ENCODE measurements at places on chromosomes 11 and 22.

- DNase-seq = no peak
Measured at GRCh38 chr11:115653076-115653475, 148.9 kb upstream of the CADM1 start.

- DNase-seq = no peak
Measured at GRCh38 chr11:45031912-45032519, 81.3 kb upstream of the TP53I11 start.

DNA sequence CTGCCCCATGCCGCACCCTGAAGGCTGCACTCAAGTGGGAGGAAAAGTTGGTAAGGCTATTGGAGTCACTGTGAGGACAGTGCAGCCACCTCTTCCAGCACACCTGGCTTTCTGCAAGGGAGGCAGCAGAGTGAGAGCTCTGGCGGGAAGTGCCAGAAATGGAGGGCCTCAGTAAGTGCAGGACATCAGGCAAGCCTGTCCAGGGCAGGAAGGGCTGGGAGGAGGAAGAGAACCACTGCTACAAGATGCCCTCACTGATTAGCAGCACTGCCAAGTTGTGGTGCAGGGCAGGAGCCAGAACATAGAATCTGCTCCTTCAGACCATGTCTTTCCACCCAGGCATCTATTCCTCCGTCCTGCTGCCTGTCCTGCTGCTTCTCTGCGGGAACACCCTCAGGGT, 61.2 kb upstream of the CLTCL1 start:
- DNase-seq = no peak

DNA sequence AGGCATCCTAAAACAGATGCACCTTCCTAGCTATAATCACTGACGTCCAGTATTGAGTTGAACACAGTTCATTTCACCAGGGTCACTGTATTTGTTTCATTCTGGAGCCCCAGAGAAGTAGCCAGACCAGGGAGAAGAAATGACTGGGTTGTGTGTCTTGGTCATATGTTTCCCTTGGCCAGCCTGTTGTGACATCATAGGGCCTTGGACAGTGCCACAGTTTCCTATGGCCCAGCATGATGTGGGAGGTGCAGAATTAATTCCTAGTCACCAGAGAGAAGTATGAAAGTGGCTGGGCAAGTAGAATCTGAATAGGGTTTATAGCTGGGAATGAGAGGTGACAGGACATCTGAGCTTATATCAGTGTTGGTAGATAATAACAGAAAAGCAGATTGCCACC, 84.0 kb upstream of the ZBED5 start:
- DNase-seq = no peak

- no peak for DNase-seq
Measured at GRCh38 chr11:31921081-31921480, 110.0 kb upstream of the PAX6 start.

DNA sequence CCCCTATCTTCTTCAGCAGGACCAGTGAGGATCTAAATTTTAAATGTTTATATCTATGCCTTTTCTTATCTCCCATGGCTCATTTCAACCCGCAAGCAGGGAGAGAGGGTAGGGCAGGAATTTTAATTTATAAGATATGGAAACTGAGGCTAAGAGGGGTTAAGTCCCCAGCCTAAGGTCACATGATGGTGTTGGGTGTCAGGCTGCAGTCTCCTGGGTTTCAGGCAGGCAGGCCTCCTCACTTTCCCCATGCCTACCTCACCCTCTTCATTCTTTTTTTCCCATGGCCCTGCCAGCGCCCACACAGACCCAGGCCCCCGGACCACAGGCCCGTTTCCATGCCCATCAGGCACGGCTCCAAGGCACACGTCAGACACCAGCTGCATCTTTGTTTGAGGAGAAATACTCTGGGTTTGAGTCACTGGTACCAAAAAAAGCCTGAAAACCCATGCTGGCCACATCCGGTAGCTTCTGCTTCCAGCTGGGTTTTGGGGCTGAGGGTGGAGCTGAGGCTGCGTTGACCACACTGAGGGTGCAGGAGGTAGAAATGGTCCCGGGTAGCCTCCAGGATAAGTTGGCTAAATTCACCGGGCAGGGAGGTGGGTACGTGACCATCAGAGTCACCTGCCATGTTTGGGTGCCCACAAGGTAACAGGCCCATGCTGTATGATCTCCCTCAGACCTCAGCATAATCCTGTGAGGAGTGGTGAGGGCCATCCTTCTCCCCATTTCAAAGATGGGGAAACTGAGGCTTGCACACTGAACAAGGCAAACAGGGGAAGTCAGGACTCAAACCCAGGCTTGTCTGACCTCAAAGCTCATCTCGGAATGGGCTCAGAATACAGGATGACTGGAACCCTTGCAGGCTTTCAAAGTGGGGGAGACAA, 7.5 kb downstream of the CRYBB1 start:
- no peak for DNase-seq

DNA sequence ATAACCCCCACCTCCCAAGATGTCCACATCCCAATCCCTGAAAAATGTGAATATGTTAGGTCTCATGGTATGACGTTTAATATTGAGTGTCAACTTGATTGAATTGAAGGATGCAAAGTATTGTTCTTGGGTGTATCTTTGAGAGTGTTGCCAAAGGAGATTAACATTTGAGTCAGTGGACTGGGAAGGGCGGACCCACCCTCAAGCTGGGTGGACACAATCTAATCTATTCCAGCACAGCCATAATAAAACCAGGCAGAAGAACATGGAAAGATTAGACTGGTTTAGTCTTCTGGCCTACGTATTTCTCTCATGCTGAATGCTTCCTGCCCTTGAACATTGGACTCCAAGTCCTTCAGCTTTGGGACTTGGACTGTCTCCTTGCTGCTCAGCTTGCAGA, 315.5 kb downstream of the GUCY1A2 start:
- DNase-seq = no peak

GRCh38 chr22:22800716-22801115, 86.9 kb upstream of the IGLL5 start:
- no peak for DNase-seq

- no peak for DNase-seq
Measured at GRCh38 chr11:25298450-25298849, 801.6 kb downstream of the LUZP2 start.

- no peak for DNase-seq
Measured at GRCh38 chr11:126914941-126915340, 85.6 kb downstream of the KIRREL3 start.

DNA sequence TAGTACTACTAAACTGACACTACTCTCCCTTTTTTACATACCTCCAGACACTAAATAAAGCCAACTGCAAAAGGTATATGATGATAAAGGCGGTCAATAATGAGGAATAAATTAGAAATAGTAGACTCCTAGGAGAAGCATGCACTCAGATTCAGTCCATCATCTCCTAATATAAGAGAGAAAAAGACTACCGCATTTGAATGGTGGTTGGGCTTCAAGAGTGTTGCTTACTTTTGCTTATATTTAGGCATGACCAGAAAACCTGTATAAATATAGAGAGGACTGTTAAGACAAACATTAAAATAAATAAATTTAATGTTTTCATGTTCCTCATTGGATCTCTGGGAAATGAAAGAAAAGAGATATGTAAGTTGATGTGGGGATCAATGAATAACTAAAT, 1137.0 kb downstream of the FAM181B start:
- no peak for DNase-seq

DNA sequence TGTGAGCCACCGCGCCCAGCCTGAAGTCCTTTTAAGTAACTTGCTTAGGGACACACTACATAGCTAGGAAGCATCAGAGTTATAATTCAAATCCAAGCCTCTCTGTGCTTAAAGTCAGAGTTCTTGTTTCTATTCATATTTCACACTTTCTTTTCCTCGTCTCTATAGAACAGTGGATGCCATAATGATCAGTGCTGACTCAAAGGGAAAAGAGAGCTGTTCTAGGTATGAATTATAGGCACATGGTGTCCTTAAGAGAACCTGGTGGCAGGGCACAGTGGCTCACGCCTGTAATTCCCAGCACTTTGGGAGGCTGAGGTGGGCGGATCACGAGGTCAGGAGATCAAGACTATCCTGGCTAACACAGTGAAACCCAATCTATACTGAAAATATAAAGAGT, 400.2 kb upstream of the DDI1 start:
- no peak for DNase-seq

- DNase-seq = no peak
Measured at GRCh38 chr11:57069942-57070341, 81.2 kb downstream of the OR5AK2 start.

Measured in DMS79 (cell line).